Germinal center (tissue), 1 donor: ENCODE measurements at places on chromosomes 3 and 15.

- no peak for DNase-seq
Observed at GRCh38 chr15:66228807-66229735, 24.5 kb downstream of the MEGF11 start.

DNA sequence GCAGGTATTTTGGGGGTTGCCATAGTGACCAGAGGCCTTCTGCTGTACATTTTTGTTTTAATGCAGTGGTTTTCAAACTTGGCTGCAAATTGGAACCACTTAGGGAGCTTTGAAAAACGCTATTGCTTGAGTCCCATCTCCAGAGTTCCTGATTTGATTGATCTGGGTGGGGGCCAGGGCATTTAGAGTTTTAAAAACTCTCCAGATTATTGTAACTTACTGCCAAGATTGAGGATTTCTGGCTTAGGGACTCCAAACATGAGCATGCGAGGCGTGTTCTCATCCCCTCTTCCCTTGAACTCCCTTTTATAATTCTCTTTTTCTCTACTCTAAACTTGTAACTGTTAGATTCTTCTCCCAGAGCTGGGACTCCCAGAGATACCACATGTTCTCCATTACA lies 340.8 kb upstream of the SUCLG2 start:
- DNase-seq, result no peak

DNA sequence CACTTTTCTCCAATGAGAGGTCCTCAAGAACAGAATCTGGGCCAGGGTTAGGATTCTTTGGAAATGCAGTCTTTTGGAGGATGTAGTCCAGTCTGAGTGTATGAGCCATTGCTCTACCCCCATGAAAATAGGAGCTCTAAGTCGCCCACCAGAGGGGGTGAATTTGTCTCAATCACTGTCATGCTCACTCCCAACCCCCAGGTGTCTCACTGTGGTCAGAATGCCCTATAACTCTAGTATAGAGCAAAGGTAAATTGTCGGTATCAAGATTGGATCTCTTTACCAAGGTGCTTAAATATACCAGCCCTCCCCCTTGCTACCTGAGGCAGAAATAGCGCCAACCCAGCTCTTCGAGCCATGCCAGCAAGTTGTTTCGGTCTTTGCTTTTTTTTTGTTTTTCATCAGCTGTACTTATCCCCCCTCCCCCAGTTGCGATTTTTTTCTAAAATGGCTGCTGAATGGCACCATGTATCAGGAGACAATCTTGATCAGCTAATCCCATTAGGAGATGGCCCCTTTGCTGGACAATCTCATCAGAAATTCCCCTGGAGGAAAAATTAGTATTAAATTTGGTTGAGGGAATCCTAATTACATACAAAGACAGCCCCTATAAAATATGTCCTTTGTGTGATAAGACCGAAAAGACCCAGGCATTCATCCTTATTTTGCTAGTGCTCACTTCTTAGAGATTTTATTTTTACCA lies 130.7 kb downstream of the EBLN2 start:
- no peak for DNase-seq

- DNase-seq, result no peak
Observed at GRCh38 chr3:150798122-150798618, 35.2 kb upstream of the SIAH2 start.

DNA sequence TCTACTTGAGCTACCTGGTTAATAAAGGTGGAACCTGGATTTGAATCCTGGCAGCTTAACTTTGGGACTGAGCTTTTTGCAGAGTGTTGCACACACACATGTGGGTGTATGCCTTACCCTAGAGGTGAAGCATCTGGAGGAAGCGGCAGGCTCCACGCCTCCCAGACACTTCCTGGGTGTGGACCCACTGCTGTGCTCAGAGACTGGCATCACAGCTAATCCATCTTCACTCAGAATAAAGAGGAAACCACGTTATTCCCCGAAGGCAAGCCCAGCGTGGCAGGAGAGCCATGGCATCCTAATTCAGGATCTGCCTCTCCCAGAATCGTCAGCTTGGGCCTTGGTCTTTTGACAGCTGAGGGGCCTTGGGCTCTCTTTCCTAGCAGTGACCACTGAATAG lies 25.5 kb downstream of the CCDC13 start:
- no peak for DNase-seq

GRCh38 chr3:76267851-76268380 lies 482.6 kb upstream of the ZNF717 start:
- DNase-seq, result no peak

DNA sequence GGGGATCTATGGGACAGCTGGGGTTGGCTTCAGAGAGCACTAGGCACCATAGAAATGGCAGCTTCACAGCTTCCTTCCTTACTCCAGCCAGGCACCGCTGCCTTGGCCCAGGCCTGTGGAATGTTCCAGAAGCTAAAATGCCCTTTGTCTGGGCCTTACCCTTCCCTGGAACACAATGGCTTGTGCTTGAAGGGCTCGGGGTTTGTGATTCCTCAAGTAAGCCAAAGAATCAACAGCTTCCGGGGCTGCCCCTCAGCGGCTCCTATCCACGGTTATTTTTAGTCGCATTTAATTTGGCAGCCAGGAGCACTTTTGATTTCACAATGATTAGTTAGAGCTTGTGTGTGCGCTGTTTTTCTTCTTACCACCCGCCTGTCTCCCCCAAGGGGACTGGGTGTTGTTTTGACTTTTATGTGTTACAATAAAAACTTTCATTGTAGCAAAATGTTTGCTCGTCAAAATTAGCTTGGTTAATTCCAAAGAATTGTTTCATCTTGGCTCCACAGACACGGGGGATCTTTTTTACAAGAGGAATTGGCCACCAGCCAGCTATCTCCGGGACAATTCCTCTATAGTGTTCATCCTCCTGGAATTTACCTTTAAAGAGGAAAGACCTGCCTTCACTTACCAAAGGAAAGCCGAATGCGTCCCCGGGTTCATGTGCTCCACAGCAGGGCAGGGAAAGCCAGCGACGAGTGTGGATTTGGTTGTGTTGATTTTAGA lies 73.8 kb downstream of the TLE3 start:
- DNase-seq, result no peak

DNA sequence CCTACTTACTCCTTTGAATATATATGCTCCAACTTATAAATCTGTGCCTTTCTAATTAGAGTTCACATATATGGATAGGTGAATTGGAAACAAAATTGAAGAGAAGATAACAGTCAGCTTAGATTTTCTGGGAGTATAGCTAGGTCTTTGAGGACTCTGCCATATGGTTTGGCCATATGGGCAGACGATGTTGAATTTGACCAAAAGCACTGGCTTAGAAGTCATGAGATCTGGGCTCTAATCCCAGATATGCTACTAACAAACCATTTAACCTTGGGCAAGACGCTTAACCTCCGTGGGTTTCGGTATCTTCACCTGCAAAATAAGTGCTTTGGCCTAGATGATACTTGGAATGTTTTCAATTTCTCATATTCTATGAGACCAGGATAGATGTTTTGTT lies 154.1 kb downstream of the LSAMP start:
- no peak for DNase-seq

- DNase-seq, result no peak
Observed at GRCh38 chr15:31278544-31279220, 48.0 kb upstream of the KLF13 start.

DNA sequence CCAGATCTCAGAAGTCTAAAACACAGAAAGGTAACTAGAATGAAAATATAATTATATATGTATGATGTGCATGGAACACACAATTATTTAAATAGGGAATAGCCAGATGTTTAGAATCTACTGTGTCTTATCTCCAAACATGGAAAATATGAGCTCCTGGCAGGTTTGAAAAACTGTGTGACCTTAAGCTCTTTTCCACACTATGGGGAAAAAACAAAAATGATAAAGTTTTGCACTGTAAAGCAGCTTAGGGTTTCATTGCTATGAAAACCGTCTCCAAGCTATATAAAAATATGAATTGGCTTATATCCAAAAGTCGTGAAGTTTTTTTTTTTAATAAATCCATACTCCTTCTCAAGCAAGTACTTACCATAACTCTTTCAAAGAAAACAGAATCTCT lies 159.8 kb downstream of the ERC2 start:
- DNase-seq, result no peak

- DNase-seq, result no peak
Observed at GRCh38 chr3:138964264-138964663, 17.2 kb downstream of the FOXL2NB start.

DNA sequence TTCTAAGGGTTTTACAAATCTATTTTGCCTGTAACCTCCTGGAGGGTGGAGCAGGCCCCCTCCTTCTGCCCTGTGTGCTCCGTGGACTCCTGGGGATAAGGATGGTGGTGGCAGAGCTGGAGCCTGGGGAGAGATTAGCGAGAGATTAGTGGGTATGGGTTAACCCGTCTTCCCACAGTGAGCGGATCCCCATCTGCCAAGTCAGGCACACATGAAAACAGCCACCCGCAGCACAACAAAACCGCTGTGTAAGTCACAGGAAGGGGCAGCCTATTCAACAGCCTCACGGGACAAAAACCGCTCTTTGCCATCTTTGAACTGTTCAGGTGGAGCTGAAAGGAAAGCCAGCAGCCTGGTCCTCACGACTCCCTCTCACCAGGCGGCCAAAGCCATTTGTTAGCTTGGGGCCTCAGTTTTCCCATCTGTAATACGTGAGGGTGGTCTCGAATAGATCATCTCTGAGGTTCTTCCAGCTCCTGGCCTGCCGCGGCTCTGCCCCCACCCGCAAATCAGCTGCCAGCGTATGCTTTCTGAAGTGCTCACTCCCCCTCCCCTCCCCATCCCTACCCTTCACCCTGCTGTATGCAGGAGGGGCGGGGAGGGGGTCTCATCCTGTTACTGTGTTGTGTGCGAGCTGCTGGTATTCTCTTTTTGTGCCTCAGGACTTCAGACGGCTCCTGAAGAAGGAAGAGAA lies 43.6 kb downstream of the PDIA5 start:
- DNase-seq, result no peak
